ENCODE measurements at places on chromosomes 6 and 20. TPM values are rescaled to one million over a fixed set of nuclear protein-coding genes. Genes with fewer than 3 reads are reported as not detected.

GRCh38 chr6:43575105-43575771 lies 600 bp downstream of the XPO5 start:
- DNase-seq = no peak

Gene OR12D3
- total RNA-seq = not detected

DNA sequence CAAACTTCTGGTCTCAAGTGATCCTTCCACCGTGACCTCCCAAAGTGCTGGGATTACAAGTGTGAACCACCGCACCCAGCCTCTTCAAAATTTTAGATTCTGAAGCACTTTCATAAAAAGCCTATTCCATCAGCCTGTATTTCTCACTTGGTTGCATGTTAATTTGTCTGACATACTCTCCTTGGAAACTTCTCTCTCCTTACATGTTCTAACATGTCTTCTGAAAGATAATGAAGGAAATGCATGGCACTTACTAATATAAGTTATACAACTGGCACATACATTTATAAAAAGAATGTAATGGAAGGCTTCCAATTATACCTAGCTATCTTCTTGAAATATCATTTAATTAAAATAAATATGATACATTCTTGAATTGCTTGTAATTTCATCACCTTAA lies 597.5 kb downstream of the TBC1D32 start:
- no peak for DNase-seq

DNA sequence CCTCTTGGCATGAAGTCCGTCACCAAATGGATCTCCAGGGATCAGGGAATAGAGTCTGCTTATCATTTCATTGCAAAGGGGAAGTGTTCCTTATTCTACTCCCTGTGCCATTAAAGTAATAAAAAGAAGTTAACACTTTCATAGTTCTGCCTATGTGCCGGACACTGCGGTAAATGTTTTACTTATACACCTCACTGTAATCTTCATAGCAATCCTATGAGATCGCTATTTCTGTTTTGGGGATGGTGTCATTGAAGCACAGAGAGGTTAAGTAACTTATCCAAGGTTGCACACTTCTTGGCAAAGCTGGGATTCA lies 177.7 kb downstream of the TSHZ2 start:
- DNase-seq = no peak

DNA sequence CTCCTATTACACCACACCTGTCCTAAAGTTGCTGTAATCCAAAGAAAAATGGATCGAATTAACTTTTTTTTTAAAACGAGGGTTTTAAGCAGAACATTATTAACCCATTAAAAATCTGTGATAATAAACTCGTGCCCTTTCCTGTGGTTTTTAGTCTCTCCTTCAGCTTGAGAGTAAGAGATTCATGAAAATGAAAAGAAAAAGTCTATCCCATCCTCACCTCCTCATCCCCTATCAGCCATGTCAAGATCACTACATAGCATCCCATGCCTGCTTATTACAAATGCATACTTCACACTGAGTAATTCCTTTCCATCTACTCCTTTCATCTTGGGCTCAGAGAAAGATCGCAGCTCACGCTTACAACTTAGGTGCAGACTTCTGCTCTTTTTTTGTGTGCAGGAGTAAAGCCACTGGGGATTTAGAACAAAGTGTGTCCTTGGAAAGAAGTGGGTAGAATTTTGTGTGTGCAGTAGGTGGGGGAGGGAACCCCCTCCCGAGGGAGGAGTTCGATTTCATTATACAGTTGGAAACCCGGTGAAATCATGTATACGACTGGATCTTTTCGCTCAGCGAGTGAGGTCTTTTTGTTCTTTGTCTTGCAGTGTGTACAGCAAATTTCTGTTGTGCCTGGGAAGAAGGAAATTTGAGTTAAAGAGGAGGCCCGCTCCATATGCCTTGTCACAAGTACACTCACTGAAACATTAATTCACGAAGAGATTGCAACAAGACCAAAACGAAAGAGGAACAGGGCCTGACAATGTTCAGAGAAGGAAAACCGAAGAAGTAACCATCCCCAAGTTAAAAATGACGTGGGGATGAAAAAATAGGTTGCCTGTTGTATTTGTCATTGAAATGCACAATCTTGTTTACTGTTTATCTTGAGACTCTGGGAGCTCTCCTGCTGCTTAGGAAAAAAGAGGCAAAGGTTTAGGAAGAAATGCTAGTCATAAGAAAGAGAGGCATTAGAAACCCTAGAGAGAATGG lies 146.5 kb upstream of the ZNF217 start:
- DNase-seq = no peak

DNA sequence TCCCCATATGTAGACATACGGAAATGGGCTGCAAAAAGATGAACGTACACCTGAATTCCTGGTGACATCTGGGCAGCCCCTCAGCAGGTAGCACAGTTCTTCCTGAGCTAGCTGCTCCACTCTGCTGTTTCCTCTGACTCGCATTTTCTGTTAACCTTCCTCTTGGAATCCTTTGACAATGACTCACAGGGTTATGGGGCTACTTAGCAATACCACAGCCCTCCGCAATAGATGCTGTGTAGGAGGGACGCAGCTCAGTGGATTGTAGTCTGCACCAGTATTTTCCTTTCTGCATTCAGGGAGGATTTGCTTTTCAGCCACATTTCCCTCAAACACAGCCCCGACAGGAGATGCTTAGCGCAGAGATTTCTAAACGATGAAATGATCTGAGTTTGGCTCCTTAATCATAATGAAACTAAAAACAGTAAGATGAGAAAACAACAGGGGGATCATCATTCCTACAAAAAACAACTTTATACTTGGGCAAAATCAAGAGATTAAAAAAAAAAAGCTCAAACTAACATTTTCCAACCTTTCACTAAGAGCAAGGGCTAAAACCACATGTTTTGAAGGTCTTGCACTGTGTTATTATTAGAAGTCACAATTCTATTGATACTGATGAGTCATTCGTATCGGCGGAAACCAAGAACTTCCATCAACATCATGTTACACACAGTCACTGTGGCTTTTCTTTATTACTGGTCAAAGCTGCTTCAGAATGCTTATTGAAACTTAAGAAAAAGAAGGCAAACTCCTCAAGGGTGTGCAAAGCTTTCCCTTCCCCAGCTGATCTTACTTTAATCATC lies 12.2 kb downstream of the BACH2 start:
- DNase-seq = no peak

Gene RNGTT
- total RNA-seq = 23.0 TPM

GRCh38 chr6:33880766-33881165 lies 77.0 kb upstream of the MLN start:
- DNase-seq = no peak

Gene DNMT3B
- total RNA-seq = 0.34 TPM

Gene BTN1A1
- not detected for total RNA-seq

Gene PLCB4
- not detected for total RNA-seq

DNA sequence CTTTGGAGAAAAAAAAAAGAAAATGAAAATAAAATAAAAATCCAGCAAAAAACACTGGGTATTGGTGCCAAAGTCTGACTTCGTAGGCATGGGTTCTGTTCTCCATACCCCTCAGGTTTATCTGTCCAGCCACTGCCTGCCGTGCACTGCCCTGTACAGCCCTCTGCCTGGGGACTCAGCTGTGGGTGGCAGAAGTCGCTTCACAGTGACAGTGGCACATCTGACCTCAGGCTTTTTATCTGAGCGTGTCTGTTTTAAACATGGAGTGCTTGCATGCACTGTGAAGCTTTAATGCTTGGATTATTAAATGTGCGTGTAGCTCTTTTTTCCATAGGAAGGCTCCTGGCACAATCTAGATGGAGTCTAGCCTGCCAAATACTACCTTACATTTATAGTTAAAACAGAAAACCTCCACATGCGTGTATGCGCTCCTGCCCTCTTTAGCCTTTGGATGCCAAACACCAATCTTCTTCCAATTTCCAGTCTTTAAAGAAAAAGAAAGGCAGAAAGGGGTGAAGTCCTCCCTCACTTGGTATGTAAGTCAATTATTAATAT lies 375.5 kb downstream of the UTRN start:
- no peak for DNase-seq

- DNase-seq = no peak
Measured at GRCh38 chr6:64477391-64477790, 841.8 kb downstream of the PHF3 start.

Gene C20orf202
- 0.22 TPM for total RNA-seq

DNA sequence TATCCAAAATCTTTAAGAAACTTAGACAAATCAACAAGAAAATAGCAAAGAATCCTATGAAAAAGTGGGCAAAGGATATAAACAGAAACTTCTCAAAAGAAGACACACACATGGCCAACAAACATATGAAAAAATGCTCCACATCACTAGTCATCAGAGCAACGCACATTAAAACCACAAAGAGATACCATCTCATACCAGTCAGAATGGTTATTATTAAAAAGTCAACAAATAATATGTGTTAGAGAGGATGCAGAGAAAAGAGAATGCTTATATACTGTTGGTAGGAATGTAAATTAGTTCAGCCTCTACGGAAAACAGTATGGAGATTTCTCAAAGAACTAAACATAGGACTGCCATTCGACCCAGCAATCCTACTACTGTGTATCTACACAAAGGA lies 212.0 kb upstream of the DTNBP1 start:
- no peak for DNase-seq

DNA sequence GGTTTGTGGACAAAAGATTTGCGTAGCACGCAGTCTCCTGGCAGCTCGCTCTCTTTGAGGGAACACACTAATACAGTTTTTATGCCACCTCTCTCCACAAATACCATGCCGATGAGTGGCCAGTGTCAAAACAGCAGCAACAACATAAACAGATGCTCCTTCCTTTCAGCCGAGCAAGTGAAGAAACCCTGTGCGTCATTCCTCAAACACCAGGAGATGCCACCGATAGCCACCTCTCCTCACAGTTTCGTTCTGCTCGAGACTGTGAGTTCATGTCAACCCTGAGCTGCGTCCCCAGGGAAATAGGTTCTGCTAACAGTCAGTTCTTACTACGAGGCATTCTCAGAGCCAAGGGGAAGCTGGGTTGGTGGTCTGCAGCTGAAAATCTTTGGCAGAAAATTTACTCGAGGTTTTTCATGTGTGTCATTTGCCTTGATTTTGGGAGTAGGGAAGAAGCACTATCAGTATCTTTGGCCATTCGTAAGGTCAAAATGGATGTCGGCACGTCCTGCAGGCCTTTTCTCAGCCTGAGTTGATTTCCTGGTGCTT lies 59.9 kb downstream of the EYA2 start:
- no peak for DNase-seq

DNA sequence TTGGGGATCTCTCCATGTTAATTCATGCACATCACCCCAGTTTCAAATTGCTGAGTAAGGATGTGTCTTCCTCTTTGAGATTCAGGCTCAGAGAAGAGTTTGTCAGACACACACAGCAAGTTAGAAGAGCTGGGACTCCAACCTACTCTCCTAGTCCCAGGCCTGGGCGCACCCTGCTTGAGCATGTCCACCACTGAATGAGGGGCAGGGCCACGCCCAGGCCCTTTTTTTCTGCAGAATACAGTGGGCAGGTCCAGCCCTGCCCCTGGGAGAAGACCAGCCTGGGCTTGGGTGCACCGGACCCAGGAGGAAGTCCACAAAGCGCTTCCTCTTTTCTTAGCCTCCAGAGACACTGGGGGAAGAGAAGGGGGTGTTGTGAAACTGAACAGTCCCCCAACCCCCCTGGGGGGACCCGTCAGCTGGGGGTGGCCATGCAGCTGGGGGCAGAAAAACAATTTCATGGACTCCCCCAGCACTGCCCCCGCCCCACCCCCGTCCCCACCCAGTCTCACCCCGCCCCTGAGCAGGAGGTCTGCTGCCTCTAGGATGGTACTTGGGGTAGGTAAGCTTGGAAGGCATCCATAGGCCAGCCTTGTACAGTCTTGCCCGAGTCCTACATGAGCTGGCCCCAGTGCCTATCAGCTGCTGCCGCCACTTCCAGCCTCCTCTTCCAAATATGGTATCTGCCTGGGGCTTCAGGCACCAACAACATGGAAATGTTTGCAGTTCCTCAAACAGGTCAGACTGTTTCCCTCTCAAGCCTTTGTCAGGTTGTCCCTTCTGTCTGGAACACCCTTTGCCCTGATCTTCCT lies 11.7 kb upstream of the HCK start:
- no peak for DNase-seq

GRCh38 chr20:34175879-34176278 lies 63.8 kb upstream of the EIF2S2 start:
- DNase-seq = no peak

Gene CST9
- not detected for total RNA-seq

DNA sequence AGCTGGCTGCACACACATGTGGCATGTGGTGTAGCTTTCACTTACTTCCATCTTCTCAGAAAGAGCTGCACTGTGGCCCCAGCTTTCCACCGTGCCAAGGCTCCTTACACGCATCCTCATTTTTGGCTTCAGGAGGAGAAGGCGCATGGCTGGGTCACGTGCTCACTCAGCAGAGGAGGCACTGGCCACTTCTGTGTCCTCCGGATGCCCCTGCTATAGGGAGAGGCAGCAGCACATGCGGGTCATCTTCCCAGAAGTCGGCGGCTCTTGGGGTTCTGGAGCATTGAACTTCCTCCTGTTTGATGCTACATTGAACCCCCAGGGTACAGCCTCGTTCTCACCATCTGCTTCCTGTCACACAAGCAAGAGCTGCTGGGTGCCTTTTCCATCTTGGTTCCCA lies 111.3 kb downstream of the FAM120B start:
- no peak for DNase-seq

Gene KIF25
- not detected for total RNA-seq

Gene EGFL8
- 9.6 TPM for total RNA-seq

DNA sequence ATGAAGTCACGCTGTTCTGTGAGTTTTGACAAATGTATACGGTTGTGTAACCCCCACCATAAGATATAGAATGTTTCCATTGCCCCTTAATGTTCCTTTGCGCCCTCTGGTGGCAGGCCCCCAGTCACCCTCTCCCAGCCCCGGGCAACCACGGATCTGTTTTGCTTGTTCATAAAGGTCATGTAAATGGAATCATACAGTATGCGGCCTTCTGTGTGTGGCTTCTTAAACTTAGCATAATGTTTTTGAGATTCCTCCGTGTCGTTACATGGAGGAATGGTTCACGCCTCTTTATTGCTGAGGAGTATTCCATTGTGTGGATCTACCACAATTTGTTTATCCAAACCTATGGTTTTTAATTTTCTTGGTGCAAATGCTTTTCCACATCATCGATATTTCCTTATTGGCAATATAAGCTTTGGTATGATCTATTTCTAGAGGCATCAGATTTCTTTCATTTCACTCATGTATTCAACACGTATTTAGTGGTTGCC lies 28.4 kb downstream of the LYRM2 start:
- peak; percentile 61 for DNase-seq

DNA sequence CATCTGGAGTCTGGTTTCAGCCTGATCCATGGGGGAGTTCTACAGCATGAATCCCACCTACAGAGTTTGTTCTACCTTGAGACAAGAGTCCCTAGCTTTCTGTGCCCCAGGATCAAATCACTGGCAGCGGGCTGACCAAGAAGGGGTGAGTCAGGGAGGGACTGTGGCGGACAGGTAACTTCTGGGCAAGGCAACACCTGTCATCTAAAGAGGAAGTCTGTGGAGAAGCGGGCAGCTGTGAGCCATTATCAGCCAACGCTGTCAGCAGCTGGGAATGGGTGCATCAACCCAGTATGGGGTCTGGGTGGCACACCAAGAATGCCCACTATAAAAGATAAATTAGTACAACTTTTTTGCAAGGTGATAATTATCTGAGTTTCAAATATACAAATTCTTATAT lies 45.9 kb downstream of the UBE3D start:
- no peak for DNase-seq

GRCh38 chr6:81969011-81969410 lies 216.5 kb upstream of the TENT5A start:
- no peak for DNase-seq

Measured in T-helper 17 cell (primary cell).